T-cell (primary cell): ENCODE measurements at places on chromosomes 7 and 10.

DNA sequence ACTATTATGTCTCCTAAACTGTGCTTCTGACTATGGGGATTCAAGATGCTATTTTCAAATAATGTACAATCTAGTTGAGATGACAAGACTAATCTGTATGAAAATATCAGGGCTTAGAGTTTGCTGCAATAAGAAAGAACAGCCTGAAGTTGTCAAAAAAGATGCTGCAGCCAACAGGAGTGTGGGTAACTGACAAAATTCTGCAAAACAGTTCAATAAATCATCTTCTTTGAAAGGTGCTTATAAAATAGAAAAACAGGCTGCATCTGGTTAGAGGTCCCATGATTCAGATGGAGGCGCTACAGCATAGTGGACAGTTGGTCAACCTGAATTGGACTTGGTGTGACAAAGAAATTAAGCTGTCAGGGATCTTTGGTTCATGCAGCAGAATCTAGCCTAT is 511.0 kb downstream of the XPNPEP1 start:
- no peaks in the 10 kb centered on the region for H3K36me3 ChIP-seq
- no peak overlapping the region for H3K27ac ChIP-seq
- H3K4me3 ChIP-seq, result no peak overlapping the region
- H3K27me3 ChIP-seq, result no peaks in the 10 kb centered on the region

- no peak for DNase-seq
- no peak overlapping the region for H3K4me3 ChIP-seq
- H3K27me3 ChIP-seq, result no peaks in the 10 kb centered on the region
- H3K27ac ChIP-seq, result no peak overlapping the region
Observed at GRCh38 chr7:96080027-96080426, 241.9 kb downstream of the SLC25A13 start.

- H3K4me3 ChIP-seq, result no peak overlapping the region
- H3K27ac ChIP-seq, result peak overlapping the region; percentile 9
- peaks cover 40% of the 10 kb centered on the region for H3K4me1 ChIP-seq
- H3K27me3 ChIP-seq, result peaks cover 19% of the 10 kb centered on the region
- no peak for DNase-seq
- no peaks in the 10 kb centered on the region for H3K36me3 ChIP-seq
Observed at GRCh38 chr10:6136215-6137201, 47.7 kb downstream of the RBM17 start.

GRCh38 chr7:140678816-140679130 is 6.0 kb downstream of the ADCK2 start:
- H3K4me1 ChIP-seq, result peaks cover 16% of the 10 kb centered on the region
- no peaks in the 10 kb centered on the region for H3K27me3 ChIP-seq
- H3K4me3 ChIP-seq, result no peak overlapping the region
- peaks cover 24% of the 10 kb centered on the region for H3K36me3 ChIP-seq
- no peak overlapping the region for H3K27ac ChIP-seq

GRCh38 chr7:3520206-3520605 is 219.2 kb downstream of the SDK1 start:
- H3K27ac ChIP-seq, result no peak overlapping the region
- no peak overlapping the region for H3K4me3 ChIP-seq
- H3K36me3 ChIP-seq, result no peaks in the 10 kb centered on the region

DNA sequence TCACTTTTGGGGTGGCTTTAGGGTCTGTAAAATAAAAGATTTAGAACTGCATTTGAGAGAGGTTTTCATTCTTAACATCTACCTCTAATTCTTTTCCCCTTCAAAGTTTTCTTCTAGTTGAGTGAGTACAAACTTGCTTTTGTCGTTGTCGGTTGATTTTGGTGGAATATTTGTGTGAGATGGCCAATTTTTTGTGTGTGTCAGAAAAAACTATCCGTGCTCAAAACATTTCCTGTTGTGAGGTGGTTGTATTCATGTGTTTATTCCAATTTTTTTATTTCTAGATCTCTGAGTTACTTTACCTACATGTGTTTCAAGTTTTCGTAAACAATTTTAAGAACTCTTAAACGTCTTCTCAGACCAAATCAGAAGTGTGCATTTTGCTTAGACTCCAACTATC is 1.6 kb downstream of the AHR start:
- H3K4me1 ChIP-seq, result peaks cover 26% of the 10 kb centered on the region
- no peaks in the 10 kb centered on the region for H3K27me3 ChIP-seq
- DNase-seq, result no peak
- peak overlapping the region; percentile 73 for H3K27ac ChIP-seq

GRCh38 chr10:79132681-79133381 is 64.1 kb downstream of the ZMIZ1 start:
- no peak overlapping the region for H3K4me3 ChIP-seq
- H3K36me3 ChIP-seq, result no peaks in the 10 kb centered on the region
- no peak overlapping the region for H3K27ac ChIP-seq
- DNase-seq, result no peak
- H3K4me1 ChIP-seq, result peaks cover 36% of the 10 kb centered on the region
- no peaks in the 10 kb centered on the region for H3K27me3 ChIP-seq
